Frontal cortex (tissue), 4 donors: ENCODE measurements at places on chromosomes 3 and 15. TPM values are rescaled to one million over a fixed set of nuclear protein-coding genes. Genes with fewer than 3 reads are reported as not detected.
A peak's percentile ranks its signal among the peaks of the same experiment; 100 is the strongest.

ANKUB1 gene
- total RNA-seq: 0.41 TPM

LRRFIP2 gene
- total RNA-seq: 55.4 TPM

- DNase-seq: no peak
Observed at GRCh38 chr15:87680208-87680607, 576.3 kb downstream of the NTRK3 start.

DNA sequence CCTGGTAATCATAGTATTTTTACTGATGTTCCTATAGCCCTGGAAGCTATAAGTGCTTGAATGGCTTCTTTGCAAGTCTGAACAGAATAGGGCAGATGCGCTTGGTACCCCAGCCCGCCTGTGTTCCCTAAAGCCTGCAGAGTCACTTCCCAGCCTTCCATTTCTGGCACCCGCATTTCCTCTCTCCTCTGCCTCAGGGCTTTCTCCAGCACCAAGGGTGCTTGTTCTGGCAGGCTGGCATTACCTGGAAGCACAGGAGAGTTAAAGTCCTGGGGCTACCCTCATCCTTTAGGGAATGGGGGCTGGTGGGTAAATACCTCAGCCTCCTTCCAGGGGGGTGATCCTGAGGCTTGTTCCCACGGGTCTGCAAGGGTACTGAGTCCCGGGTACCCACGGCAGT is 7.4 kb upstream of the CHRNA3 start:
- no peak for DNase-seq

- DNase-seq: no peak
Observed at GRCh38 chr3:186496016-186496415, 48.2 kb downstream of the CRYGS start.

CMTM8 gene
- 0.41 TPM for total RNA-seq

SOX2 gene
- 70.1 TPM for total RNA-seq

NEK10 gene
- 28.1 TPM for total RNA-seq

SHF gene
- total RNA-seq: 49.3 TPM

DNA sequence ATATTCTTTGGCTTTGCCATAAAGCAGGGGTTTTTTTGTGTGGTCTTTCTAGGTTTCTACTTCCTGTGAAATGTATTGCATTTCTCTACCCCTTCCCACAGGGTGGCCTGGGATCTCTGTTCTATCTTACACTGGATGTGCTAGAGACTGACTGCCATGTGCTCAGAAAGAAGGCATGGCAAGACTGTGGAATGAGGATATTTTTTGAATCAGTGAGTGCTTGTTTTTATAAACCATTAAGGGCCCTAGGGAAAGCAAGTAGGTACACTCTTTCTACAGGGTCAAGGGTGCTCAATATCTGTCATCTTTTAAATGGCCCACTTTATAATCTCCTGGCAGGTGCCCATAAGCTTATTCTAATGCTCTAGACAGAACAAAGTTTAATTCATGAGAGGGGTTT is 730 bp downstream of the FETUB start:
- DNase-seq: no peak

UROC1 gene
- not detected for total RNA-seq

DNA sequence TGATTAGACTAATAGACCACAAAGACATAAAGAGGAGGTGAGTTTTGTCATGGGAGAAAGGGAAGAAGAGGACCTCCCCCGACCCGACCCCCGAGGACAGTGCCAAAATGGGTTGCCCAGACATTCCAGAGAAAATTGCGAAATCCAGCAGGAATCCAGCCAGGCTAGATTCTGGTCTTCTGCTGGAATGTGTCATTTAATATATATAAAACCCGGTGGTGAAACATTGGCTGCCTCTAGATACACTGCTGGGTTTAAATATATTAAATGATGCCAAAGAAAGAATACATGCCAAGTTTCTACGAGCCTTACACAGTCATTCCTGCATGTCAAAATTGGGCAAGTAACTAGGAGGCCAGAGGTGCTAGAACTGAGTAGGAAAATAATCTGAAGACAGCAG is 45.3 kb upstream of the SPESP1 start:
- DNase-seq: no peak

GRCh38 chr3:17932136-17932771 is 189.8 kb upstream of the TBC1D5 start:
- no peak for DNase-seq

- DNase-seq: no peak
Observed at GRCh38 chr3:72860053-72860452, 11.8 kb upstream of the SHQ1 start.

DNA sequence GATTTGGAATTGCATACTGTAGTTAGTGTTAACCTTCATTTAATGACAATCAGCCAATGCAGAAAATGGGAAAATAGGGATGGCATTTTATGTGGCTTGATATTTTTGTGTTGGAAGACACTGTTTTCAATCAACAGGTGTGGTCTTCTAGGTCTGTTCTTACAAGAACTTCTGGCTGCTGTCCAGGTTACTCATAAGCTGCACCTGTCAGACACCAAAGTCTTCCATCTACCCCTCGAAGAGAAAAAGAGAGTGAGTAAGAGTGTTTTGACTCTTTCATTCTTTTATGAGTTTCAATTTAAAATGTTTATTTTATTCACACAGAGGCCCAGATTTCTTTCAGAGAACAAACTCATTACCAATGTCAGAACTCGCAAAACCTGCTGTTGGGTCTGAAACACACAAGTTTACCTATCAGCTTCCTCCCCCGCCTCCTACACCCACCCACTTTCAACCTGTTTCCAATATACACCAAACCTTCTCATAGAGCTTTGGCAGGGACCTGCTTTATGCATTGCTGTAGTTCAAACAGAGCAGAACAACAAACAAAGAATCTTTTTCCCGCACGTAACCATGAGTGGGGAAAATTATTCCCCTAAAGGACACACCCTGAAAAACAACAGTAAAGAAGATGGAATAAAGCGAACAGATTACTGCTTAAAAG is 767.7 kb upstream of the ALCAM start:
- no peak for DNase-seq

DNA sequence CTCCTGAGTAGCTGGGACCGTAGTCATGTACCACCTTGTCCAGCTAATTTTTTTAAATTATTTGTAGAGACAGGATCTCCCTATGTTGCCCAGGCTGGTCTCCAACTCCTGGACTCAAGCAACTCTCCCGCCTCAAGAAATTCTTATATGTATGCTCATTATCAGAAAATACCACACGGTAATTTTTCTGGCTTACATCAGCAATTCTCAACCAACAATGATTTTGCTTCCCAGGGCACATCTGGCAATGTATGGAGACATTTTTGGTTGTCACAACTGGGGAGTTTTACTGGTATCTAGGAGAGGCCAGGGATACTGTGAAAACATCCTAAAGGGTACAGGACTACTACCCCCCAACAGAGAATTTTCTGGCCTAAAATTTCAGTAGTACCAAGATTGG is 10.8 kb downstream of the SRP14 start:
- DNase-seq: no peak

ROPN1 gene
- not detected for total RNA-seq

MED12L gene
- total RNA-seq: 6.1 TPM

GRCh38 chr15:75201616-75202250 is at the start of gene C15orf39:
TSS of gene C15orf39 (plus strand) at chr15:75201882. CDS start at chr15:75206049, 4,167 bp downstream.
- DNase-seq: peak; percentile 94

DNA sequence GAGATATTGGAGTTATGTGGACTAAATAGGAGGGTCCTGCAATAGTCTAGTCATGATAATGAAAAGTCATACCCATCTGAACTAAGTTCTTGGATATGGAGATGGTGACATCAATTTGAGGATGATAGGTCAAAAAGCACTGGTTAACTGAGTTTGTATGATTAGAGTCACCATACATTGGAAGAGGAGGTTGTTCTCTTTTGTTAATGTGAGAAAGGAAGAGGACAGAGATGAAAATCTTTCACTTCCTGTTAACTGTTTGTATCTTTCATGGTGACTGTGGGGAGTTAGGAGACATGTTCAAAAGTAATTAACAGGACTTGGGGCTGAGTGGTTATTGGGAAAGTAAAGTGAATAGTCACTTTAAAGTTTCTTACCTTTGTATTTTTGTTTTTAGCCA is 11.1 kb downstream of the TMEM62 start:
- no peak for DNase-seq

- DNase-seq: no peak
Observed at GRCh38 chr15:63526401-63526800, 22.0 kb downstream of the USP3 start.

CHRM5 gene
- total RNA-seq: 0.41 TPM

DNA sequence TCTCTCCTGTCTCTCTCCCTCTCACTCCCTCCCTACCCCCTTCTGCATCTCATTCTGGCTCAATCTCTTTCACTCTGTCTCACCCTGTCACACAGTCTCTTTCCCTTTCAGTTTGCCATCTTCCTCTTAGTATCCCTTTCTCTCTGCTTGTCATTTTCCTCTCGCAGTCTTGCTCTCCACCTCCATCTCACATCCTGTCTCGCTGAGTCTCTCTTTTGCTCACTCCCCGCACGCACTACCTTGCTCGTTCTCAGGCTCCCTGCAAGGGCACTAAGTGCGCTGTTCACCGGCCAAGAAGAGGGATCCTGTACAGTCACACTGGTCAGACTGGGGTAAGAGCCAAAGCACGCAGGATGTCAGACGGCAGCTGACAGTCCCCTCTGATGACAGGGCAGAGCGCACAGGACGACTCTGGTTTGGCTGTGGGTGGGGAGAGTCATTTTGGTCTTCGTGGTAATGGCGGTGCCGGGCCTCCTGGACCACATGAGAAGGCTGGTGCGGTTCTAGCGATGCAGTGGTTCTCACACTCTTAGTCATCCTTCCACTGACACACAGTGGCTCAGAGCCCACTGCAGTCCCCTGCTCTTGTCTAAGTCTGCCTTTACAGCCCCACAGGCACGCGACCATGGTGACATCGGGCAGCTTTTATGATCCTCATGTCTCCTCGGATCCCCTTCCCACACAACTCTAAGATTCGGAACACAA is 356.8 kb downstream of the FOXP1 start:
- DNase-seq: no peak

KBTBD13 gene
- total RNA-seq: not detected

- DNase-seq: no peak
Observed at GRCh38 chr15:59904450-59905135, 99.5 kb upstream of the FOXB1 start.

TGM5 gene
- not detected for total RNA-seq

DNA sequence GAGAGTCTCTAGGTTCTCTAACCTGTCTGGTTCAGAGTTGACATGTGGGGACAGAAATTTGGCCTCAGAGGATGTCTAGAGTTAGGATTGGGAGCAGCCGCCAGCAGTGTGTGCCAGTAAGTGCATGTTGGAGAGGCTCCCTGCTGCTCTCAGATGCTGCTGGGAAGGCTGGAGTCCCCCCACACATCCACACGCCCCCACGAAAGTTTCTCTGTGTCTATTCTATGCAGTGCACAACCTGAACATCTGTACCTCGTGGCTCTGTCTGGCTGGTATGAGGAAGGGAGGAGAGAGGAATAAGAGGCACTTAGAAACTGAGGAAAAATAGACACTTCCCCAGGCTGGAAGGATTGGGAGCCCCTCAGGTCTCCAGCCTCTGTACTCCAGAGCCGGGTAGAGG is 131.8 kb downstream of the RAB11A start:
- no peak for DNase-seq

- DNase-seq: no peak
Observed at GRCh38 chr3:134377896-134378295, 3.6 kb upstream of the AMOTL2 start.

DNA sequence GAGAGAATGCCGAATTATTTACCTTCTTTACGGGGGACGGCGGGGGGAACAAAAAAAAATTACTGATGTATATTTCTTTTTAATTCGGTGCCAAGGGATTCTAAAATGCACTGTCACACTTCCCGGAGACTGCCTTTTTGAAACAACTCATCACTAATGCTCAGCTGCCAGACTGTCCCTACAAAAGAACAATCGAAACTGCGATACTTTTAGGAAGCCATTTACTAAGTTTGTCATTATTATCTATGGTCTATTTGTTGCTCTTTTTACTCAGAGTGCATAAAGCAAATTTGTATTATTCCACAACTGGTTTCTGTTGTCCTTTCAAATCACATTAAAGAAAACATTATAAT is 60.8 kb downstream of the TM4SF4 start:
- DNase-seq: no peak

DNA sequence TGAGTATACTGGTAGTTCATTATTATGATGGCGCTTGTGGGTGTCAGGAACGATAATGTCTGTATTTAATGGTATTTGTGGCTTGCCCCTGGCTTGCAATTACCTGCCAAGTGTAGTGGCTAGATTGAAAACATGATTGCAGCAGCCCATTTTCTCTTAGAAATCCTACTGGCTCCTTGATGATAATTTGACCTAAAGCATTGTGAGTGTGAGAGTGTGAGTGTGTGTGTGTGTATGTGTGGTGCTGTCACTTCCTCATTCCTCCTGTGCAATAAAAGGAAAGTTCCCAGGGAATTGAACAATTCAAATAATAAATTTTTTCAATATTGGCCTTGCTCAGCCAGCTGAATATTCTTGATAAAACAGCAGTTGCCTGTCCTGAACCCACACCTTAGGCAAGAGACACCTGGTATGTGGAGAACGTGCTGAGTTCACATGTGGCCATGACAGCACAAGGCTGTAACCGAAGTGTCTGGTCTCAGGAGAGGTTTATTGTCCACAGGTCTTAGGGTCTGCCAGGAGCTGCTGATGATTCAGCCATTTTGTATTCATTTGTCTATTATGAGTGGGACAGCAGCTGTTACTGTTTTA is 193.3 kb downstream of the CD47 start:
- DNase-seq: no peak
